Aorta (tissue), 5 donors: ENCODE measurements at places on chromosomes 6 and 20. TPM values are rescaled to one million over a fixed set of nuclear protein-coding genes. Genes with fewer than 3 reads are reported as not detected.

The RALGAPB gene
- 35.5 TPM for total RNA-seq

The HLA-DPA1 gene
- 203 TPM for total RNA-seq

The MCCD1 gene
- total RNA-seq, result not detected

The CCR6 gene
- not detected for total RNA-seq

GRCh38 chr6:20687494-20687893 lies 153.2 kb downstream of the CDKAL1 start:
- no peak for DNase-seq

DNA sequence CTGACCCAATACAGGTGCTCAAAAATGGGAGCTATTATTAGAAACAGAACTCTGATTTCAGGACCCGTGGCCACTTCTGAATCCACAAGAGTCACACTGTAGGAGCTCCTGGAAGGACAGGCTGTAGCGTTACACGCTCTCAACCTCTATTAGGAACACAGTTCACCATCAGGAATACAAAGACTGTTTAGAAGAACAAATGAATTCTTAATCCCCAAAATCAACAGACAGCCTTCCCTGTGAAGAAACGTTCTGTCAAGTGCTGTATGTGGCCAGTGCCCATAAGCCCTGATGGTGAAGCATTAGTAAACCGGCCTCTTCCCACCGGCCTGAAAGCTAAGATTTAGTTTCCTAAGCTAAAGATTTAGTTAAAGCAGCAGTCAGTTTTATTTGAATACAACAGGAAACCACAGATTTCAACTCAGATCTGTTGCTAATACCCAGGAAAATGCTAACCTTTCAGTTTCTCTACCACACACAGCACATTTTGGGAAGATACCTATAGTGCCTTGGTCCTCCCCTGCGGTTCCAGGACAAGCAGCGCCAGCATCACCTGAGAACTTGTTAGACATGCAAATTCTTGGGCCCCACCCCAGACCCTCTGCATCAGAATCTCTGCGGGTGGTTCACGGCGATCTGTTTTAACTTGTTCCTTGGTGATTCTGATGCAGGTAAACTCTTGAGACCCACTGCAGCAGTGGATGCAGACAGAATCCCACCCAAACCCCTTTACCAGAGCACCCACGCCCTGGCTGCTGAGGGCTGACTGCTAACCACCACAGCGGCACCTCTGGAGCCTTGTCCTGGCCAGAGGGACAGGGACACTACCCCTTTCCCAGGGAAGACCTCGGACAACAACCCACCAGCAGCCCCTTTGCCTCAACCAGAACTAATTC lies 33.4 kb downstream of the MTRES1 start:
- no peak for DNase-seq

DNA sequence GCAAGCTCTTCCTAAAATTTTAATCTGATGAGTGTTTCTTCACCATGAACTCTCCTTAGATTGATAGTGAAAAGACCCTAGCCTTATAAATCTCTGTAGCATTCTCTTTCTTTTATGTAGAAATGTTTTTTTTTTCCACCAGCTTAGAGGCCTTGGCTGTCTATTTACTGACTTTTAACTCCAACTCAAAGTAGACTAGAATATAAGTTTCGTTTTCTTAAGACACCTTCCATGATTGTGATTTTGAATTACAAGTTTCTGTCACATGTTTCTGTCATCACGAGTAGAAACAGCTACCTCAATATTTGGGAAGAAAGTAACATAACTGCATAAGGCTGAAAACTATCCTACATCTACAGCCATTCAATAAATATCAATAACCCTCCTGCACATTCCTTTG lies 17.8 kb downstream of the ADGRF4 start:
- DNase-seq, result no peak

GRCh38 chr20:37283530-37284195 lies 5.8 kb upstream of the MANBAL start:
- DNase-seq, result no peak

DNA sequence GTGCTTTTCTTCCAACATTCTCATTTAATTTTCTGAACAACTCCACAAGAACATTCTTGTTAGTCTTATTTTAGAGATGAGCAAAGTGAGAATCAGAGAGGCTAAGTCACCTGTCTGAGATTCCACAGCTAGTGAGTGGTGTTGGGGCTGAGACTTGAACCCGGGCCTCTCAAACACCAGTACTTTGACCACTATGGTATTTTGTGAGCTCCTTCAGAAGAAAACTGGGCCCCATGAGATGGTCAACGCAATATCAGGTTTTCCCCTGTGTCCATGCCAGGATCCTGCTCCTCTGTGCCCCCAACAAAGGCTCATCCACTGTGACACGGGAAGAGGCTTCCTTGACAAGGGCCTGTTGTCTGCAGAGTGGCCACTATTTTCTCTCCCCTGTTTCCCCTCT lies 51.9 kb downstream of the MAFB start:
- DNase-seq, result no peak

DNA sequence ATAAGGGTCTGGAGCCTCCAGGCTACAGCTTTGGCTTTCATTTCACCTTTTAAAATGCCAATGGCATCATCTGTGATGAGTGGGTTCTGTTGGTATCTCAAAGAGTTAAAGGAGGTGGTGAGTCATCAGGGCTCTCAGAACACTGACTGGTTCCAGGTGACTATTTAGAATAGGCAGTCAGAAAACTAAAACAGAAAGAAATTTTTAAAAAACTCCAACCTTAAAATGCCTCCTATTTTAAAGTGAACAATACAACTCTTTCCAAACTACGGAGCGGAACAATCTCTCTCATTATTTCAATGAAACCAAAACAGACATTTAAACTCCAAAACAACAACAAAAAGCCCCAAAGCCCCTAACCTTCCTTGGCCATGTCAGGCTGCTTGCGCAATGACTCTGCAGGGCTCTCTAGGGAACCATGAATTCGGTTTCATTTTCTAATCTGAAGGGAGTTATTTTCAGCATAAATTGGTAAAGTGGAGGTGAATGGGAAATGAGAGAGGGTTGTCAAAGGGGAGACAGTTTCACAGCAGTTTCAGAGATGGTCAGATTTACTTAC lies 194.9 kb downstream of the KIF6 start:
- no peak for DNase-seq

- no peak for DNase-seq
Observed at GRCh38 chr6:137968901-137969300, 101.8 kb downstream of the TNFAIP3 start.

- no peak for DNase-seq
Observed at GRCh38 chr6:45736134-45736533, 279.5 kb downstream of the CLIC5 start.

DNA sequence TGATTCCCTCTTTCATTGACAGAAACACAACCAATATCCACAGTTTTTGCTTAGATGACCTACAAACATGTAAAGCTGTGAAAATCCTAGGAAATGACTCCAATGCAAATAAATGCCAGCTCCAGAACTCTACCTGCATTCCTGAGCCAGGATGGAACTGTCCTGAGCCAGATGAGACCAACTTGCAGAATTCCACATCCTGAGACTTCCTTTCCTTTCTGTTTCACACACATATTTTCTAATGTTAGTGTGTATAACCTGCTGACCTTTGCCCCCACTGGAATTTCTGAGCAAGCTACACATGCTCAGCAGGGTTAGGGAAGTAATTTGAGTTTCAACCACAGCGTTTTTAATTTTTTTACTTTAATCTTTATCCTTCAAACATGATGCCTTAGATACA lies 69.6 kb upstream of the ADGRF1 start:
- no peak for DNase-seq

DNA sequence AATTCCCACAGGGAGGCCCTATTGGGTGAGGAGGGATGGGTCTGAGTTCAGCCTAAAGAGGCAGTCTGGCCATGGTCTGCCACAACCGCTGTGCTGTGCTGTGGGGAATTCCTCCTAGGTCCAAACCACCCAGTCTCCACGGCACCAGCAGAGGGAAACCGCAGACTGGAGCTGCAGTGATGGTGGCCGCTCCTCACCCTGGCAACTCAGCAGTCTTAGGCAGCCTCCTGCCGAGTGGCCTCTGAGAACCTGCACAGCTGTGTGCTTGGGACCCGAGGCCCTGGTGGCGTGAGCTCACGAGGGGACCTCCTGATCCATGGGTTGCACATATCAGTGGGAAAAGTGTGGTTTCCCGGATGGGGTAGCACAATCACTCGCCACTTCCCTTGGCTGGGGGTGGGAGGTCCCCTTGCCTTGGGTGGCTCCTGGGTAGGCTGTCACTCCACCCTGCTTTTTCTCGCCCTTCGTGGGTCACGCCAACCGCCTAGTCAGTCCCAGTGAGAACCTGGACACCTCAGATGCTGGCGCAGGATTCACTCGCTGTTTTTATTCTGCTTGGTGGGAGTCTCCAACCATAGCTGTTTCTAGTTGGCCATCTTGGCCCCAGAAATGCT lies 242.2 kb downstream of the CDH26 start:
- no peak for DNase-seq

DNA sequence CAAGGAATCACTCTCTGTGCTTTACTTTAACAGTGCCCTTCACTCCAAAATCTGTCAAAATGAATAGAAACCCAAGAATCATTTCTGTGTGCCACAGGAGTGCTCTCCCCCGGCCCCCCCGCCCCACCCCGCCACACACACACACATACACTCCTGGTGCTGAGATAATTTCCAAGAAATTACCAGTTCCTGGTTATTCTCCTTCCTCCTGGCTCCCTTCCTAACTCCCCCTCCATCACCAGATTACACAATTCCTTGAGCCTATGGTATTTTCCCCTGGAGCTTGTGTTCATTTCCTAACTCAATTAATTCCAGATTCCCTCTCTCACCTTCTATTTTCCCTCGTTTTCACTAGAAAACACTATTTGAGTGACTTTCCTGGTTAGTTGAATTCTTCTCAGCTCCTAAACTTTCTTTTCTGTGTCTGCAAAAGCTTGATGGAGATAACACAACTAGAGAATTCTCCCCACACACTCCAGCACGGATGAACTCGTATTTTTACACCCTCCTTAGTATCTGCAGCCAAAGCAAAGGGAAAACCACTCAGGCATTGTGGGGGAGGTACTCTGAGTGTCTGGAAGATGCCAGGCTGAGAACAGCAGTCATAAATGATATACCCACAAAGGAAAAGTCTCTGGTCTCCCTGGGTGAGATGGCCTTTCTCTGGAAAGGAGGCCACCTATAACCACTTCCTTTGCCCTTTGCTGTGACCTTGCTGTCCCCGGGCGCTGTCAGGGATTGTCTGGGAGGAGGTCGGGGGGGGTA lies 1.9 kb upstream of the SLC24A3 start:
- DNase-seq, result no peak

DNA sequence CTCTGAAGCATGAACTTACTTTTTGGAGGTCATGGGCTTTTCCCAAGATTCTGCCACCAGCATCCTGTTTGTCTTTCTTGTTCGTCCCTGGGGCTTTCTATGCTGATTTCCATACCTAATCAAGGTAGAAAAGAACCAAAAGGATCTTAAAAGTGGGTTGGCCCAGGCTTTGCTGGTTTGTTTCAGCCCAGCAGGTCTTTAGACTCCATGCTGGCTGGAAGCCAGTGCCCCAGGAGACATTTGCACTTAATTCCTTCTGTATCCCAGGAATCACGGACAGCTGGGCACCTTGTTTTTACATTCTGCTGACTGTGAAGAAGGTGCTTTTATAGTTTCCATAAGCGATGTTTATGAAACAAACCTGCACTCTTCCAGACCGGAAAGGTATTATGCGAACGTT lies 195.9 kb downstream of the CDH4 start:
- no peak for DNase-seq

DNA sequence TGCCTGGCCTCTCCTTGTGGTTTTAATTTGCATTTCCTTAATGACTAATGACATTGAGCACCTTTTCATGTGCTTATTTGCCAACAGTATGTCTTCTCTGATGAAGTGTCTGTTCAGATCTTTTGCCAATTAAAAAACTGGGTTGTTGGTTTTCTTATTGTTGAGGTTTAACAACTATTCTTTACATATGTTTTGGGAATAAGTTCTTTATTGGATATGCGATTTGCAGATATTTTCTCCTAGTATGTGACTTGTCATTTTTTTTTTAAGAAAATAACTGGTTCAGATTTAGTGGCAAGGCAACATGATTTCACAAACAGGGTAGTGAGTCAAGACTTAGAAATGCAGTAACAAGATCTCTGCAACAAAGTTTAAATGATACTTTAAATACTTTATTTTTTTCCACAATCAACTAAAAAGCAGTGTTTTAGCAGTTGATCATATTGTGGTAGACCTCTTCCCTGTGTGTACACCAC lies 67.8 kb downstream of the TIAM2 start:
- no peak for DNase-seq
